ENCODE measurements at places on chromosomes 2 and 18.

DNA sequence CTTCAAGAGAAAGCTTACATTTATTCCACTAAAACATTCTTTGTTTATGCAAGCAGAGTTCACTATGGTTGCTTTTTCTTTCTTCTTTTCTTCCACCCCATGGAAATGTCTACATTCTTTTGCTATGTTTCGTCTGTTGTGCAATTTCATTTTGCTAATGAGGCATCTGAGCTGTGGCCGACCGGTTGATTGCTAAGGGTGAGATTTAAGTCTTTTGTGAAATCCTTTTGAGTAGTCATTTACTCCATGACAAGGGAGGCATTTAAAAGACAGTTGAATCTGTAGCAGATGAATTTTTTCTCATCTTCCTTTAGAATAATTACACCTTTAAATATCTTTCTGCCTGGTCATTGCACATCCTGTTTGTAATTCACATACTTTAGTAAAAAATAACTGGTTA lies 324.1 kb upstream of the THUMPD2 start:
- DNase-seq, result no peak

GRCh38 chr2:62569907-62570841 lies 64.2 kb upstream of the TMEM17 start:
- DNase-seq, result no peak

GRCh38 chr2:238082827-238083226 lies 17.3 kb upstream of the ESPNL start:
- no peak for DNase-seq

DNA sequence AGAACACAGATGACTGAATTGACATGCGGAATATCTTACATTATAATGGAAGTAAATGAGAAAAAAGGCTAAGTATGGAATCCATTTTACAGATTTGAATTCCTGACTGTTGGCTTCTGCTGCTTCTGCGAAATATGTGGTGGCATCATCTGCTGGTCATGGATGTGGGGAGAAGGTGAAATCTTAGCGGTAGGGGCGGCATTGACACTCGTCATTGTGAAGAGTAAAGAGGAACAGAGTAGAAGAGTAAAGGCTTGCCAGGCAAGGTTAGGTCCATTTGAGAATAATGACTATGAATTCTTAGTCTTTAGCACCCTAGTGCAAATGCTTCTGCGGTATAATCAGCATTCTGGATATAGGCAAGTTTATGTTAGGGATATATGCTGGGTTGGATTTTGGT lies 32.4 kb downstream of the ACTR3 start:
- DNase-seq, result no peak

DNA sequence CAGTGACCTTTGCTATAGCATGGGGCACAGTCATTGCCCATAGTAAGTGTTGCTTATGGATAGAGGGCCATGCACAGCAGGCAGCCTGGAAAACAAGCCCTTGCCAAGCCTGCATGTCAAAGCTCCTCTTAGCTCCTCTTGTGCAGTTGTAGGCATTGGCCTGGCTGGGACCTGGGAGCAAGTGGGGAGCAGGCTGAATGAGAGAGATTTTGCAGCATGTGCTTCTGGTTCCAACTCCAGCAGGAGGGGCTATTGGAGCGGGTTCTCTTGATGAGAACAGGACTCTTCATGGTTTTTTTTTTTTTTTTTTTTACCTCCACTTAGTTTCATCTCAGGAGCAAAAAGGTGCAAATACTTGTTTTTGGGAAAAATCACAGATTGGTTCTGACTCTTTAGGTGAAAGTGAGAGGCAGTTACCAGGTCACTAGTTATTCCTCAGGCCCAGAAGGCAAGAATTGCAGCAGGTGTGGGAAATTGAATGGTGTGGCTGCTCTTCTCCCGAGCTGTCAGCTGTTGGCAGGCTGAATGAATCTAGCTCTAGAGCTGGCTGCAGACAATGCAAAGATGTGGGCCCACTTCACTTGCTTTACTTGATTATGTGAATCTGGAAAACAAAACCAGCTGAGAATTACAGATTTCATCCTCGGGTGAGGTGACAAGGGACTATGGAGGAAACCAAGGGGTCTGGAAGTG lies 95.9 kb downstream of the MAP4K4 start:
- no peak for DNase-seq

GRCh38 chr2:26583381-26583911 lies 57.7 kb downstream of the CIB4 start:
- no peak for DNase-seq

GRCh38 chr18:56119681-56120080 lies 518.7 kb downstream of the TXNL1 start:
- DNase-seq, result no peak

GRCh38 chr18:62877411-62878221 lies 162.3 kb downstream of the PHLPP1 start:
- no peak for DNase-seq

DNA sequence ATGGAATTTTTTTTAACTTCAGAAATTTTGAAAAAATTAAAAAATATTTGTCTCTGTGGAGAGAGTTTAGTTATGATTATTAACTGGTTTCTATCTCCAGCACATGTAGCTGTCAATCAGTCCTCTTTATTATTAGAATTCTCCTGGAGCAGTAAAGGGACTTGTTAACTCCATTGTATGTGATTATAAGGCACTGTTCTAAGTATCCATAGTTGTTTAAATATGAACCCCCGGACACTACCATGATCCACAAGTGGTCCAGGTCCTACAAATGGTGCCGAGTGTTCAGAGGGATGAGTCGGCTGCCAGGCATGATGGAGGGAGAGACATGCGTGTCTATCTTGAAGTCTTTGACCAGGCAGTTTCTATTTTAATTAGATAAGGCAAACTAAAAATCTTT lies 492 bp downstream of the CHRNA1 start:
- DNase-seq, result no peak

DNA sequence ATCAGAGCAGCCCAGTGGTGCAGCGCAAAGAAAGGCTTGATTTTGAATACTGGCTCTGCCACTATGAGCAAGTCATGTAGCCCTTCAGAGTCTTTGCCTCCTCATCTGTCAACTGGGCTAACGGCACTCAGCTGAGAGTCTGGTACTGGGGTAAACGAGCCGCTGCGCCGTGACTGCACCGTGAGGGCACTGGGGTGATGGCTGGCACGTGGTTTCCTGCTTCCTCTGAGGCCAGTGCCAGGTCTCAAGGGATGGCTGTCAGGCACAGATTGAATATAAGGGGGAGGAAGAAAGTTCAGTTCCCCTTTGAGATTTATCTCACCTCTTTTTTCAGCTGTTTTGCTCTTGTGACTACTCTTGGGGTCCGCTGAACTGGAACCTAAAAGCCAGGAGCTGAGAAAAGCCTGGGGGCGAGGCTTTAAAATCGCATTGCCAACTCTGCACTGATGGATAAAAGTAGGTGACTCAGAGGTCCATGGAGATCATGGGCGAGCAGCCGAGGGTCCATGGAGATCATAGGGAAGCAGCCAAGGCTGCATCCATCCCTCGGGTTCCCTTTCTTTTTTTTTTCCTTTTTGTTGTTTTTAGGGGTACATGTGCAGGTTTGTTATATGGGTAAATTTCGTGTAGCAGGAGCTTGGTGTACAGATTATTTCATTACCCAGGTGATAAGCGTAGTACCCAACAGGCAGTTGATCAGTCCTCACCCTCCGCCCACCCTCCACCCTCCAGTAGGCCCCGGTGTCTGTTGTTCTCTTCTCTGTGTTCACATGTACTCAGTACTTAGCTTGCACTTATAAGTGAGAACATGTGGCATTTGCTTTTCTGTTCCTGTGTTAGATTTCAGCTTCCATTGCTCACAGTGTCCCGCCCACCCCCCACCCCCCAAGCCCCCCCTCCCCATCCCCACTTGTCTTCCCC lies 114.3 kb downstream of the SPP2 start:
- DNase-seq, result peak; percentile 51

DNA sequence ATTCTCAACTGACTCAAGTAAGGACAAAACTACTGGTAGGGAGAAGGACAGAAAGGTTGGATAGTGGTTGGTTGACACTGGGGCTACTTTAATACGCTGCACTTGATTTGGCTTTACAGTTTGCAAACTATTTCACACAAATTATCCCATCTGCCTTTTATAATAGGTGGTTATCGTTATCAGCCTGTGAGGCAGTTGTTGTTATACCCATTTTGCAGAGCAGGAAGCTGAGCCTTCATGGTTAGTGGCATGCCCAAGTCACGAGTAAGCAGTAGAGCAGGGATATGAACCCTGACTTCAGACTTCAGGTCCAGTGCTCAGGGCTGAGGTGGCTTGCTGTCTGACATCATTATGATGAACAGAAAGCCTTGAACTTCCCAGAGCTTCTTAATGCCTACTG lies 5.3 kb downstream of the CTIF start:
- DNase-seq, result no peak

Measured in CD4-positive, alpha-beta T cell treated with Interleukin-1 beta for 1 hour (primary cell).